Stimulated activated CD4-positive, alpha-beta T cell treated with anti-CD3 and anti-CD28 coated beads, Interleukin-2, amount 100 ng/mL, for 4 hours (primary cell): ENCODE measurements at places on chromosomes 6 and 20.

DNA sequence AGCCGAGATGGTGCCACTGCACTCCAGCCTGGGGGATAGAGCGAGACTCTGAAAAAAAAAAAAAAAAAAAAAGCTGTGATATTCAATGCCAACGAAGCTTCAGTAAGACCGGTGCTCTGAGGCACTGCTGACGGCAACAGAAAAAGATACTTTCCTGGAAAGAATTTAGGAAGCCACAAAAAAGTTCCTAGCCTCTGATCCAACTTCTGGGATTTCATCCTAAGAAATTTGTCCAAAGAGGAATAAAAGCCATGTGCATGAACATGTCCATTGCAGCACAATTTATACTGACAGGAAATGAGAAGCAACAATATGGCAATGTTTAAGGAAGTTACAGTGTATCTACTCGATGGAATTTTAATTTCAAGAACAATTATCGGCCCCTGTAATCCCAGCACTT is 24.5 kb upstream of the CARMIL1 start:
- DNase-seq, result no peak

GRCh38 chr6:137227871-137228302 is 8.7 kb upstream of the IFNGR1 start:
- no peak for DNase-seq

GRCh38 chr20:47295129-47295813 is 61.2 kb downstream of the ZMYND8 start:
- no peak for DNase-seq

GRCh38 chr6:128314190-128314589 is 206.2 kb downstream of the PTPRK start:
- no peak for DNase-seq

DNA sequence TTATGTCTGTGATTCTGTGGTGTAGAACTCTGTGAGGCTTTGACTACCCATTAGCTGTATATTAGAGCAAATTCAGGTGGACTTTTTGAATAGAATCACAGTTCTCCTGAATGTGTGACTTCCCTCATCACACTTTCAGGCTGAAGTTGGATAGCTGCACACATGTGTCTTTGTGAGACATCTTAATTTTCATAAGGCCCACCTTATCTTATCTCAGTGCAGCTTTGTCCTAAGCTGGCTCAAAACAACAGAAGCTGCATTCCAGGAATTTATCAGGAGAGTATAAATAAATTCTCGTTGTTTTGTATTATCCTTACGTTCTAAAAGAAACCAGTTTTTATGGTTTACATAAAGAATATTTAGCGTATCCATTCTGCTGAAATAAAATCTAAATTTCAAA is 26.2 kb upstream of the SLC35D3 start:
- no peak for DNase-seq

DNA sequence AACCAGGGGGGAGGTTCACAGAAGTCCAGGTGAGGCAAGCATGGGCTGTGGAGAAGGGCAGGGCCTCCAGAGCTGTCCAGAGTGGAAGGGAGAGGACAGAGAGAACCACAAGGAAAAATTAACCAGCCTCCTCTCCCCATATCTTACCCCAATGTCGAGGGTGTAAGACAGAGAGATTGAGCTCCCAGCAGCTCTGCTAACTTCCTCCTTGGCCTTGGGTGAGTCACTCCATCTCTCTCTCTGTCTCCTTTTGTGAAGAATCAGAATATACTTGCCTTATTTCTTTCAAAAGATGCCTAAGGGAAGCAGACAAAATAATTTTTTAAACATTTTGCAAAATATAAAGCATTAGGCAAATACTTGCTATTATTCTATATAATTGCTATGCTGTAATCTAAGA is 58.3 kb upstream of the IYD start:
- no peak for DNase-seq

GRCh38 chr6:28587746-28588075 is 62.0 kb downstream of the GPX5 start:
- no peak for DNase-seq

DNA sequence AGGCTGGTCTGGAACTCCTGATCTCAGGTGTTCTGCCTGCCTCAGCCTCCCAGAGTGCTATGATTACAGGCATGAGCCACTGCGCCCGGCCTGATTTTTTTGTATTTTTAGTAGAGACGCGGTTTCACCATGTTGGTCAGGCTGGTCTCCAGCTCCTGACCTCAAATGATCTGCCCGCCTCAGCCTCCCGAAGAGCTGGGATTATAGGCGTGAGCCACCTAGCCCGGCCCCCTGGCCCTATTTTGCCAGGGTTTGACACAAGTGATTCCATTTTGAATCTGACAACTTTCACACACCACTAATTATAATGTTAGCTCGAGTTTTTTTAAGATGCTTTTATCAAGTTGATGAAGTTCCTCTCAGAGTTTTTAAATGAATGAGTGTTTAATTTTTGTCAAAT is 25.6 kb downstream of the TTLL9 start:
- no peak for DNase-seq

DNA sequence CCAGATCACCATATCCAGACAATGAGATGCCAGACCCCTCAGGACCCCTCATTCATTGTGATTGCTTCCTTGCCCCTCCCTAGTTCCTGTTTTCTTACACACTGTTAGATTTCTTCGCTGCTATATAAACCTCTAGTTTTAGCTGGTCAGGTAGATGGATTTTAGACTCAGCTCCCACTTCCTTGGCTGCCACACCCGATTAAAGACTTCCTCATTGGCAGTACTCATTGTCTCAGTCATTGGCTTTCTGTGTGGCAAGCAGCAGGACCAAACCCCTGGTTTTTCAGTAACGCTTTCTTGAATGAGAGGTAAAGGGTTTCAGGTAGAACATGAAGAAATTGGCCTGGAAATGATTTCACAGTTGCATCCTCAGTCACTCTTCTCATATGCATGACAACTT is 47.9 kb downstream of the QRSL1 start:
- no peak for DNase-seq

DNA sequence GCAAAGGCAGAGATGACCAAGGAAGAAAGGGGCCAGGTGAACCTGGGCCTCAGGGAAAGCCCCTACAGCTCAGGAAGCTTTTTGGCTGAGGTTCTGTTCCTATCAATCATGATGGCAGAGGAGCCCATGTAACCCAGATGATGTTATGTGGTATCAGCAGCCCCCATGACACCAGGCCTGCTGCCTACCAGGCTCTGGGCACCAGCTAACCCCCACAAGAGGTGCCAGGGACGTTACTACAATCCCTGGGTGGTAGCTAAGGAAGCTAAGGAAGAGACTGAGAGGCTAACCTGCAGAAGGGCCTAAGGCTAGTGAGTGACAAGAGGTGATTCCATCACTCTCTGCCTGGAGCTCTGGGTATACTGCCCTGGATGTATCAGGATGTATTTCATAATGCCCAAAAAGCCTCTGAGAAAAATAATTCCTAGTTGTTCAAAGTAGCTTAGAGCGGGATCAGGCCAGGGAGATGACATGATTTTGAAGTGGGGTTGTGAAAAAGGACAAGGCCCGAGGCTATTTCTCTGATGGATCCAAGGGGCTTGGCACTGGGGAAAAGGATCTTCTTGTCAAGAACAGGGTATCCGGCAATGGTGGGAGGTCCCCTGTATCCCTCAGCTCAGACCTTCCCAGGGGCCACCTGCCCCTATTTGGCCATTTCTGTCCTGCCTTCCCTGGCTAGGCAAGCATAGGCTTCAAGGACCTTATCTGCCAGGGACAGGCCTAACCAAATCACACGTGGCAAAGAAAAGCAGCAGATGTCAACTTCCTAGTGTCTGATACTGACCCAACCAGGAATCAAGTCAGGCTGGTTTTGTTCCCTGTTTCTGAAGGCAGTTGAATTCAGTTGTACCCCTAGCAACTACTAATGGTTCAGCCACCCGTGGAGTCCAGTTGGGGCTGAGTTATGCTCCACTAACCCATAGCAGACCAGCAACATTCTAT is 41.3 kb downstream of the PANK2 start:
- no peak for DNase-seq

DNA sequence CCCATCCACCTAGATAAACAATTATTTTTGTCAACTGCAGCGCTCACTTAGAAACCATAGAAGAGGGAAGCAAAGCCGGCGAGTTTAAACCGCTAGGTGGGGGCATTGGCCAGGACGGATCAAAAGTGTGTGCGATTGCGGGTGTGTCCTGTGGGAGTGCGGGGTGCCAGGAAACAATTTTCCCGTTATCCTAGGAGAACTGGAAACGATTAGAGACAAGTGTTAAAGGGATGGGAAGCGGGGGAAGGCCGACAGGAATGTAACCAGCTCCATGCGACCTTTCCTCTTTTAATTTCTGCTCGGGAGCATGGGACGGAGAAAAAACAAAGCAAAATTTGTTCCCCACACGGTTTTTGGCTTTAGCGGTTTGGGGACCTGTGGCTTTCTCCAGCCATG is 2.8 kb upstream of the HTR1B start:
- no peak for DNase-seq

- DNase-seq, result no peak
Measured at GRCh38 chr20:25229486-25230165, 18.3 kb upstream of the PYGB start.

DNA sequence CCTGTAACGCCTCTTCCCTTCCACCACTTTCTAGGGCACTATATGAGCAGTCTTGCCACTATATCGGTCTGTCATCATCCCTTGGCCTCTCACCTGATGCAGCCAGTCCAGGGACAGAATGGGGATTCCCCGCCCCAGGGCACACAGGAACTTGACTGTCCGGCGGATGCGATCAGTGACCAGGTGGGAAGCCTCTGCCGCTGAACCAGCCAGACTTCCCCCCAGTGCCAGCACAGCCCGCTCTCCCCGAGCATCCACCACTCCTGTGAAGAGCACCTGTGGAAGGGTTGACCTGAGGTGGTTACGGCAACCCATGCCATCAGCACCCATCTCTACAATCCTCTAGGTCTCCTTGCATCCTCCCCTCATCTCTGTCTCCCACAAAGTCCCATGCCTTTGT is 12.2 kb upstream of the NRM start:
- DNase-seq, result no peak

DNA sequence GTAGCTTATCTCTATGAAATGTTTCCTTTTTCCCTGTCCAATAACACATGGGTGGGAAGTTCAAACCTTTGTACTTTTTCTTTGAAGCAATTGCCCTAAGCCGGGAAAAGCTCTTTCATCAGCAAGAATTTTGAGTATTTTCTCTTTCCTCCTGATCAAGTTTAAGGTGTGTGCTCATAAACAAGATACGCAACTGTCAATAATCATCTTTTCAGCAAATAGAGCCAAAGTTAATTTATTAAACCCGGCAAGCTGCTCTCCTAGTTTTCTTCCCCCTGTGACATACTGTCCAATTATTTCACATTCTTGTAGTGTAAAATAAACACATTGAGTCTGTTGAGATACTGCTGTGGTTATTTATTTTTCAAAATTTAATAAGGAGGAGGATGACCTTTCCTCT is 194.4 kb downstream of the EDN1 start:
- DNase-seq, result no peak

DNA sequence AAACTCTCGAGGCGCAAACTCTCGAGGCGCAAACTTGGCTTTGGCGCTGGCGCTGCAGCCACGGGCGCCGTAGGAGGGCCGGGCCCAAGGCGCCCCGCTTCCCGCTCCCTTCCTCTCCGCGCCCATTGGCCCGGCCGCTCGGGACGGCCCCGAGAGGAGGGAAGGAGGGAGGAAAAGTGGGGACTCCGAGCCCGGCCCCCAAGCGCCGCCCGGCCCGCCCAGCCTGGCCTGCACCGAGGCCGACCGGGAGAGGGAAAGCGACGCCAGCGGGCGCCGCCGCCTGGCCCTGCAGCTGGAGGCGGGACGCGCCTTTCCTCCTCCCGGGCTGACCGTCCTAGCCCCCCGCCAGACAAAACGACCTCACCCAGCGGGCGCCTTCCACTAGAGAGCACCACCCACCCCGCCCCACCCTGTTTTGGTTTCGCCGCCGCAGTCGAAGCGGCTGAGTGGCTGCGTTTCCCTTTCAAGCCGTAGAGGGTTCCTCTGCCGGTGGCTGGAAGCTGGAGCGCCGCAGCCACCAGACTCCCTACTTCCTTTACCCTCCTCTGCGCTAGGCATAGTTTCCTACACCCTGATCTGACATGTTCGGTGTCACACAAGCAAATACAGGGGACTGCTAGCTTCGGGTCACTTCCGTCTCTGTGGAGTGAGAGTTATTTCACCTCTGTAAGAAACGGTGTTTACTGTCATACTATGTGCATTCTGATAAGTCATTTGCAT is at the start of gene MBOAT1:
Gene MBOAT1 (minus strand): TSS at position 78 of the 720 bp plus-strand sequence. CDS start 235 bp downstream, outside the sequence.
- peak; percentile 23 for DNase-seq

DNA sequence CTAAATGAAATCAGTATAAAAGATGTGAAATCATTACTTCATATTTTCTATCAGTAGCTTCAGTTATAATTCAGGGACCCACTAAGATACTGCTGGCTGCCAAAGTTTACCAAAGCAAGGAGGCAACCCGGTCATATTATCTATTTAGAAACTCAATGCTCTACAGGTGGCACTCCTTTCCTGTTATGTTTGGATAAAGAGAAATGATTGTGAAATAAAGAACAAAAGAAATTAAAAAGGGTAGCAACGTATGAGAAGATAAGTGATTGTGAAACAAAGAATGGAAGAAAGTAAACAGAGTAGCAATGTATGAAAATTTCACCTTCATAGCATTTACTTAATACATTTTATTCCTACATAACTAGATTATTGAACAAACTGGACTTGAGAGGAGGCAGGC is 45.2 kb downstream of the RSPH3 start:
- no peak for DNase-seq

DNA sequence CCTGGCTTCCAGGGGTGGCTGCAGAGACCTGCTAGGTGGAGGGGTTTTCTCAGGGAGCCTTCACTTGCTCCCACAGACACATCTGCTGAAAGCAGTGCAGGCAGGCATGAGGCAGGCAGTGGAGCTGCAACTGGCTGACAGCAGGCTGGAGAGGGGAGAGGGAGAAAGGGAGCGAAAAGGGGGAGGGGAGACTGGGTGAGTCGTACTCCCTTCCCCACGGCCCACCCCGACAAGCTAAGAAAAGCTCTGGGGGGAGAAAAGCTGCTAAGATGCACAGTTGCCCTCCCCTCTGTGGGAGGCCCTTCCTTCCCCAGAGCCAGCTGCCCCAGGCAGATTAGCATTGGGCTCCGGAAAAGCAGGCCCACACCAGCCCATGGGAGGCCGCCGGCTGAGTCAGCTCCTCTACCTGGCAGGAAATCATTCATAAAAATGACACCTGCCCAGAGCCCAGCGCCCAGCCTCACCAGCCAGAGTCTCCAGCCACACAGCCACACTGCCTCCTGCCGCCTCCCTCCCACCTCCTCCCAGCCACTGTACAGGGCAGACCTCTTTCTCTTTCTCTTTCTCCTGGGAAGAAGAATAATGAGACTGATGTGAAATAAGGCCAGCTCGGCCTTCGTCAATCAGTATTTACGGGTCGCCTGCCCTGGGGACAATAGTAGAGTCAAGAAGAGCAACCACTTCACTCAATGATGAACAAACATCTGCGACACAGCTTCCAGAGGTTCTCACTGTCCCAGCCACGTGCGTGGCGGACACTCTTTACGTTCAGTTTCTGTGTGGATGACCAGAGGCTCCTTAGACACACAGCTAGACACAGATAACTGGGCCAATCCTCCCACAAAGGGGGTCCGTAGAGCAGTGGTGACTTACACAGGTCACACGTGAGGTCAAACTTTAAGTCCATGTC is 7.7 kb upstream of the C20orf203 start:
- DNase-seq, result no peak

GRCh38 chr20:57616143-57616951 is 3.9 kb downstream of the ZBP1 start:
- DNase-seq, result no peak
